GM12864 (cell line): ENCODE measurements at places on chromosomes 5 and 9.
A peak's percentile ranks its signal among the peaks of the same experiment; 100 is the strongest.

GRCh38 chr5:110707260-110707844, 19.1 kb downstream of the TMEM232 start:
- no peak for DNase-seq

DNA sequence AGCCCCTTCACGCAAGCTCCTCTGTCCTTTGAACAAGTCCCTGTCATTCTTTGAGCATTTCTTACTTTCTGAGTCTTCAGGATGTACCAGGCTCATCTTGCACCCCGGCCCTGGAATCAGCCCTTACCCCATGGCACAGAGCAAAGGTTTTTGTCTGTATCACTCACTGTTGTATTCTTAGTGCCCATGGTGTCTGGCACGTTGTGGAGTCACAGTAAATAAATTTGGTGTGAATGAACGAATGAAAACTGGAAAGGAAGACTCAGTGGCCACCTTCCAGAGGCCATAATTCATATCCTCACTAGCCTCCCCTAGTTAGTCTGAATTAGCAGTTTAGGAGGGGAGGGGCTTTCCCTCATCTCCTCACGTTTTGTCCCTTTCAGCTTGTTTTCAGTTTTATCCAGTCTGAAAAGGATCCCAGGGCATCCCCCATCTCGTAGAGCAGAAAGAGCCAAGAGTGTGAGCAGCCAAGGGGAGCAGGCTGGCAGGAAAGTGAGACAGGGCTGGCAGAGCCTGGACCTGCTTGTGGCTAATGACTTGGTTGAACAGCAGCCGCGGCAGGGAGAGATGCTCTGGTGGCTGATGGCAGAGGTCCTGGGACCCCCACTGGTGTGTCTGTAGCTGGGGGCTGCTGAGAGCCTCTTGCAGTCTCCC, 42.7 kb downstream of the ZNF618 start:
- DNase-seq, result no peak

- peak; percentile 58 for DNase-seq
These were observed 29.9 kb downstream of the CD180 start for GRCh38 chr5:67166460-67167285.

- DNase-seq, result no peak
These were observed 33.9 kb downstream of the RAD23B start for GRCh38 chr9:107316795-107317661.

- no peak for DNase-seq
These were observed 21.2 kb downstream of the CAST start for GRCh38 chr5:96683392-96683791.

GRCh38 chr9:19642256-19642655, 146.6 kb downstream of the SLC24A2 start:
- DNase-seq, result no peak
